IMR-90 (cell line): ENCODE measurements at places on chromosomes 6 and 20. TPM values are rescaled to one million over a fixed set of nuclear protein-coding genes. Genes with fewer than 3 reads are reported as not detected.

KCNK5 gene
- total RNA-seq: not detected in 2 replicates

RAET1E gene
- total RNA-seq: not detected in 2 replicates

OOEP gene
- total RNA-seq: not detected in 2 replicates

ZC2HC1B gene
- not detected in 2 replicates for total RNA-seq

LY6G5C gene
- 0.18 TPM in 1 of 2 replicates, not detected in the other for total RNA-seq

KIAA1755 gene
- total RNA-seq: 2.2 and 2.5 TPM in 2 replicates

GPLD1 gene
- 0.18 and 0.28 TPM in 2 replicates for total RNA-seq

TFAP2D gene
- not detected in 2 replicates for total RNA-seq

SF3B5 gene
- 227 and 242 TPM in 2 replicates for total RNA-seq

SRSF12 gene
- 0.28 and 0.36 TPM in 2 replicates for total RNA-seq

HLA-DMA gene
- 1.7 and 2.3 TPM in 2 replicates for total RNA-seq

RSPH3 gene
- total RNA-seq: 3.0 and 3.3 TPM in 2 replicates

PRRT1 gene
- total RNA-seq: not detected in 2 replicates

ZFP57 gene
- total RNA-seq: not detected in 2 replicates

MBOAT1 gene
- 4.7 and 5.6 TPM in 2 replicates for total RNA-seq

PDE7B gene
- total RNA-seq: 12.4 and 15.6 TPM in 2 replicates

C6orf132 gene
- total RNA-seq: 0.72 and 1.1 TPM in 2 replicates

FAM184A gene
- not detected in 2 replicates for total RNA-seq

ZNF335 gene
- total RNA-seq: 11.8 and 12.5 TPM in 2 replicates

BMP7 gene
- not detected in 2 replicates for total RNA-seq

GPSM3 gene
- total RNA-seq: 3.0 and 3.9 TPM in 2 replicates

EFCAB8 gene
- total RNA-seq: not detected in 2 replicates

ELOVL2 gene
- total RNA-seq: 7.9 and 10.6 TPM in 2 replicates

VSX1 gene
- not detected in 2 replicates for total RNA-seq

TRIM26 gene
- 22.6 and 23.3 TPM in 2 replicates for total RNA-seq

CCN5 gene
- not detected in 2 replicates for total RNA-seq

LY6G6F gene
- total RNA-seq: not detected in 2 replicates

SPATS1 gene
- not detected in 2 replicates for total RNA-seq

GSTA1 gene
- total RNA-seq: 0.18 and 0.28 TPM in 2 replicates

TREM1 gene
- total RNA-seq: not detected in 2 replicates

CFB gene
- total RNA-seq: 1.4 and 1.8 TPM in 2 replicates

TRIM31 gene
- total RNA-seq: not detected in 2 replicates

BTN2A1 gene
- total RNA-seq: 11.4 and 13.6 TPM in 2 replicates

SNX21 gene
- 10.0 and 11.1 TPM in 2 replicates for total RNA-seq

HLA-C gene
- total RNA-seq: 8.8 and 10.6 TPM in 2 replicates

KIF16B gene
- 10.0 and 10.6 TPM in 2 replicates for total RNA-seq

GUCA1A gene
- under 0.01 and 0.18 TPM in 2 replicates for total RNA-seq

CST4 gene
- total RNA-seq: not detected in 2 replicates

SALL4 gene
- not detected in 2 replicates for total RNA-seq

GSTA3 gene
- total RNA-seq: not detected in 2 replicates

LGSN gene
- not detected in 2 replicates for total RNA-seq

MDFI gene
- 0.18 and 0.28 TPM in 2 replicates for total RNA-seq
